Muscle of back (tissue), 13 donors: ENCODE measurements at places on chromosomes 13 and 19.

GRCh38 chr13:31765138-31765785, 25.9 kb downstream of the RXFP2 start:
- no peak for DNase-seq

- no peak for DNase-seq
Measured at GRCh38 chr19:43408043-43408442, 6.6 kb upstream of the TEX101 start.

- DNase-seq = no peak
Measured at GRCh38 chr13:73715114-73715910, 418.9 kb downstream of the KLF12 start.

- no peak for DNase-seq
Measured at GRCh38 chr19:42420055-42420544, 7.1 kb downstream of the LIPE start.

GRCh38 chr19:15432018-15432494, 13.3 kb upstream of the AKAP8L start:
- DNase-seq = peak; percentile 52

DNA sequence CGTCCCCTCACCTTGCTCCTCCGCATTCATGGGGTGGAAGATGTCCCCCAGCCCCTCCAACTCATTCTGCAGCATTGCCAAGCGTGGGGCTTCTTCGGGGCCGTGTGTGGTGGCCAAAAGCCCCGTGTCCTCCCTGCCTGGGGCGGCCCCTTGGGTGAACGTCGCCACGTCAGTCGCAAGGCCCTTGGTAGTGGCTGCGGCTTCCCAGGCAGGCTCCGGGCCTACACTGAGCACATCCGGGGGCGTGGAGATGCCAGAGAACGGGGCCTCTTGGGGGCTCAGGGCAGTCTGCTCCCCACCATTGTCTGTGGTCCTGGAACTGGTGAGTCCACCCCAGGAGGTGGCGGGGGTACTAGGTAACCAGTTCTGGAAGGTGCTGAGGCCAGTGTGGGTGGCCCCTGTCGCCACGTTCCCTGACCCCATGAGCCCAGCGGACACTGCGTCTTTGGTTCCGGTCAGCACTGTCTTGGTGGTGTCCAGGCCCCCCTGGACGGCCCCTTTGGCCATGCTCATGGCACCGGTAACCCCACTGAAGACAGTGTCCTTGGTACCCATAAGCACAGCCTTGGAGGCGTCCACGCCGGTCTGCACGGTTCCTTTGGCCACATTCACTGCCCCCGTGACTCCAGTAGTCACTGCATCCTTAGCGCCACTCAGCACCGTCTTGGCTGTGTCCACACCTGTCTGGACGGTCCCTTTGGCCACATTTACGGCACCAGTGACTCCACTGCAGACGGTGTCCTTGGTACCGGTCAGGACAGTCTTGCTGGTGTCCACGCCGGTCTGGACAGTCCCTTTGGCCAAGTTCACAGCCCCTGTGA, 7.6 kb downstream of the PLIN4 start:
- no peak for DNase-seq

DNA sequence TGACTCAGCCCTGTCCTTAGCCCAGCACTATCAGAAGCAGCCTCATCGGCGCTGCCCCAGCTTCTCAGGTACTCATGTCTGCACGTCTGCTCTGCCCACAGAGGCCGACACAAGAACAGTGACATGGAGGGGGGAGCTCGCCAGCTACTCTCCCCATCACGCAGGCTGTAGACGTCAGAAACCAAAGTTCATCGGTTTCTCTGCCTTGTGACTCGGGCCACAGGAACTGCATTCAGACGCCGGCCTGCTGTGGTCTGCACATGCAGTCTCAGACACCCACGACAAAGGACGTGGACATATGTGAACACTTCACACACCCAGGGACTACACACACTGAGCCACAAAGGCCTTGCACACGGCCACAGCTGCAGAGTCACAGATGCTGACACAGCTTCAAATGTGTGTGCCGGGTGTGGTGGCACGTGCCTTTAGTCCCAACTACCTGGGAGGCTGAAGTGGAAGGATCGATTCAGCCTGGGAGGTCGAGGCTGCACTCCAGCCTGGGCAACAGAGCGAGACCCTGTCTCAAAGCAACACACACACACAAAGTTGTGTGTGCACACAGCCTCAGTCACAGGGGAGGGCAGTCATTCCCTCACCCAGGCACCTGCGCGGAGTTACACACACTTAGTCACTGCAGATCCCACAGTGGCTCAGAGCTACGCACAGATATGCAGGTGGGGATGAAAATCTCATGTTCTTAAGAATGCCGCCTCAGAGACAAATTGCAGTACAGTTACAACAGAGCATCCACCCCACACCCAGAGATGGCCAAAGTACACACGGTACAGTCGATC, 4.9 kb upstream of the ZFP36 start:
- no peak for DNase-seq

DNA sequence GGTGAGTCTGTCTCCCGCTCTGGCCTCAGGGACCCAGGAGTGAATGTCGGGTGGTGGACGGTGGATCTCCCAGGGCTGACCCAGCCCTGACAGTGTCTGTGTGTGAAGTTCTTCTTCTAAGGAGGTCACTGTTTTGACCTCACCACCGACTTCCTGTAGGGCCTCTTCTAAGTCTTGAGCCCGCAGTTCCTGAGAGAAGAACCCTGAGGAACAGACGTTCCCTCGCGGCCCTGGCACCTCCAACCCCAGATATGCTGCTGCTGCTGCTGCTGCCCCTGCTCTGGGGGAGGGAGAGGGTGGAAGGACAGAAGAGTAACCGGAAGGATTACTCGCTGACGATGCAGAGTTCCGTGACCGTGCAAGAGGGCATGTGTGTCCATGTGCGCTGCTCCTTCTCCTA, at the start of gene SIGLEC7:
Gene SIGLEC7 (plus strand): TSS at position 183 of the 400 bp plus-strand sequence. CDS start 69 bp downstream, at position 252.
- no peak for DNase-seq

GRCh38 chr13:30435911-30436451, 13.7 kb downstream of the UBE2L5 start:
- peak; percentile 32 for DNase-seq

DNA sequence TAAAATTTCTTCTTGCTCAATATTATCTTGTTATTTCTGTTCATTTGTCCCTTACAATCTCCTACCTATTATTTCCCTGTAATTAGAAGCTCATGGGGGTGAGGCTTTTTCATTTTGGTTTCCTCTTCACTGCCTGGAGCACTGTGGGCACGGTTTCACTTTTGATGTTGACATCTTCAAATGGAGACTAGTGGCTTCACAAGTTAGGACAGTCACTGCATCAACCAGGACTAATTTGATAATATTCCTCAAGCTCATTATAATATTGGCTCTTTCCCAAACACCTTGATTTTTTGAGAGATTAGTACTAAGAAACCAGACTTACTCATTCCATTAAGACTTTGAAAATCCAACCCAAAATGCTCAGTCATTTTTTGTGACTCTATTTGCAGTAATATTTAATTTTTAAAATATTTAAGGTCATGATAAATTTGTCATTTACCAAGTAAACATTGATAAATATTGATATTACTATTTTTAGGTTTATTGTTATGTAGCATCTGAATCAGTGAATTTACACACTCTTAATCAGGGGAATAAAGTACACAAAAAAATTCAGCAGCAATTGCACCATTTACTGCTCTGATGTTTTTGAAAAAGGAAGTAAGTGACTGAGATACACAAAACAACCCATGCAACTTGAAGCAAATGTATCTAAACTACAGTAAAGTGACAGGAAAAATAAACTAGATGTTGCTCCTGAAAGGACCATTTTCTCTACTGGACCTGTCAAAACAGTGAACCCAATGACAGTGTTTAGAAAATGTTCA, 28.8 kb upstream of the RCBTB2 start:
- DNase-seq = no peak

GRCh38 chr19:10927730-10928562, 493 bp downstream of the YIPF2 start:
- DNase-seq = no peak

DNA sequence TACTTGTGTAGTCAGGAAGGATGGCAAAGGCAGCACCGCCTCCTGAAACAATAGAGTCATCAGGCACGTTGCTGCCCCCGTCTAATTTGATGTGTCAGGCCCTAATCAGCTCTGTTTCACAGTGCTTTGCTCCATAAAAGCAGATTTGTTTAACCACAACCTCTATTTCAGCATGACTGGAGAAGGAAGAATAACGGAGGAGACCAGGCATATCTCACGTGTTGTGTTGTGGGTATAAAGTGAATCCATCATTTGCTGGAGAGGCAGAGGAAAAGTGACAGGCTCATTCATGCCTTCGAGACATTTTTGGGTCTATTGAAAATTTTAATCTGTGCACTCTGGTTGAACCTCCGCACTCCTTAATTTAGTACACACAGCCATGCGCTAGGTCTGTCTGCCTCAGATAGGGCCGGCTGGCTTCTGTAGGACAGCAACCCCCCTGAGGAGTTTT, 940.4 kb upstream of the SLC10A2 start:
- no peak for DNase-seq

- DNase-seq = no peak
Measured at GRCh38 chr13:113539822-113540221, 44.7 kb upstream of the TFDP1 start.

DNA sequence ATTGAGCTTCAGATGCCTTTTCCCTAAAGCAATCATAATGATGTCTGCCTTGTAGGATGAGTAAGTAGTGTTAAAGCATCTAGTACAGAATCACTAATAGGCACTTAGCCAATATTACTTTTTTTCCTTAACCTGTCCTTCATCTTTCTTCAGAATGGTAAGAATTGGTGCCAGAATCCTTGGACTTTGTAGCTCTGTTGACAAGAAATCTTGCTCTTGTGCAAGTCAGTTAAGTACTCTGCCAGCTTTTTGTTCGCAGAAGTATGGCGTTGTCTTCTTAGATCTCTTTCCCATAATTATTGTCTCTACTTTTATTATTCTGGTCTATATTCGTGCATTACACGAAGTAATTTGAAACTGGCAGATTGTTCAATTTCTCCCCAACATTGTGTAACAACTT, 554.5 kb downstream of the PCDH9 start:
- DNase-seq = no peak

DNA sequence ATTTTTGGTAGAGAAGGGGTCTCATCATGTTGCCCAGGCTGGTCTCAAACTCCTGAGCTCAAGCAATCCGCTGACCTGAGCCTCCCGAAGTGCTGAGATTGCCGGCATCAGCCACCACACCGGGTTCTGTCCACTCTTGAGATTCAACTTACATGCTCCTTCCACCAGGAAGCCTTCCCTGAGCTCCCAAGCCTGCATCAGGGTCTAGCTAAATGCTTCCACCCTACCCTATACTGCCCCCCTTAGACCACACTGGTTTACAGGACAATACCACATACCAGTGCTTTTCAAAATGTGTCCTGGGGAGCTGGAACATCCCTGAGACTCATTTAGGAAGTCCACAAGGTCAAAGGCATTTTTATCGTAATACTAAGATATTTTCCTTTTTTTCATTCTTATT, 15.1 kb upstream of the CACNG8 start:
- DNase-seq = no peak

GRCh38 chr19:2761876-2762782, 20.9 kb downstream of the SGTA start:
- DNase-seq = no peak

GRCh38 chr13:113895436-113895835, 31.6 kb upstream of the GAS6 start:
- DNase-seq = no peak

- DNase-seq = no peak
Measured at GRCh38 chr13:26227166-26227971, 5.3 kb upstream of the RNF6 start.

- no peak for DNase-seq
Measured at GRCh38 chr19:16400911-16401591, 70.7 kb downstream of the EPS15L1 start.

GRCh38 chr19:3047496-3048189, 14.7 kb downstream of the TLE5 start:
- DNase-seq = peak; percentile 53

DNA sequence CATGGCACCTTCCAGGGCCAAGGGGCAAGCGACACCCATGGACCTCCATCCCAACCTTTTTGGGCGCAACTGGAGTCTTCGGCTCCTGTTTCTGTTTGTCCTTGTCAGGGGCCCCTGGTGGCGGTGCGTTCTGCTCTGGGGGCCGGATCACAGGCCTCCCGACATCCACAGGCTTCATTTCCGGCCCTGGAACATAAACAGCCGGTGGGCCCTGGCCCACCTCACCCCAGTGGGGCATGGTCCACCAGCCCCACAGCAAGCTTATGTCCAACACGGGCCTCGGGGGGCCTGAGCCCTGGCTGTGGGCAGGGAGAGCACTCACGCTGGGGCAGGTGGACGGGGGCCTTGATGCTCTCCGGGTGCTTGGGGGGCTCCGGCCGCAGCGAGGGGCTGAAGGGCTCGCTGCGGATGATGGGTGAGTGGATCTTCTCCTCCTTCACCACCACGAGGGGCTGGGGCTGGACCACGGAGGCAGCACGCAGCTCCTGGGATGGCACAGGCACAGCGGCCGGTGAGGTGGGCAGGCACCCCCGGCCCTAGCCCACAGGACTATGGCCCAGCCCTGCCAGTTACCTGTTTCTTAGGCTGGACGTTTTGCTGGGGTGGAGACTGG, 7.2 kb upstream of the EPHX3 start:
- DNase-seq = no peak

DNA sequence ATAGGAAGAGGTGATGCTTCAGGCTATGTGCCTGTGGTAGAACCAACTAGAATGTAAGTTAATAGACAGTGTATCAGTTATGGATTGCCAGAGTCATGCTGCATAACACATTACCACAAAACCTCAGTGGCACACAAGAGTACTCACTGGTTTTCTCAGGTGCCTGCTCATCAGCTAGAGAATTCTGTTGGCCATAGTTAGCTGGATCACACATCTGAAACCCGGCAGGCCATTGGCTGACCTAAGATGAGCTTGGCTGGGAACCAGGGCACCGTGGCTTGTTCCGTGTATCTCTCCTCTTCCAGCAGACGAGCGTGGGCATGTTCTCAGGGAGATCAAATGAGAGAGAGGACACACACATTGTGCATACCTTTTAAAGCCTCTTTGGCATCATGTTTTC, 76.7 kb downstream of the TEX26 start:
- DNase-seq = peak; percentile 26

GRCh38 chr13:99922631-99923404, 48.7 kb downstream of the ZIC5 start:
- DNase-seq = no peak

DNA sequence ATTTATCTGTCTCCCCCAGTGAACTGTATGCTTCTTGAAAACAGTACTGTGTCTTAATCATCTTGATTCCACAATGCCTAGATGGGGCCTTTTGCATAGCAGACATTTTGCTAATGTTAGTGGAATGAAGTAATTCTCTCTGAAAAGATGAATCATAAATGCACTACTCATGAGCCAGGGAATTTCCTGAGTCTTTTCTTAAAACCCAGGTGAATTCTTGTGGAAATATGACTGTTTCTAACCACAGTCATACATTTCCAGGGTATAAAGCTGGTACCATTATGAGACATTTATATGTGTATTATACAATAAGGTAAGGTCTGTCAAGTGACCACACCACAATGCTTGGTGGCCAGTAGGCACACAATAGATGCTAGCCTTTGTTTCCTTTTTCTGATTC, 5.5 kb upstream of the KCTD4 start:
- DNase-seq = no peak

- DNase-seq = no peak
Measured at GRCh38 chr19:45164577-45165335, 4.0 kb upstream of the NKPD1 start.
